Adrenal gland (tissue), 19 donors: ENCODE measurements at places on chromosomes 1 and 21.

DNA sequence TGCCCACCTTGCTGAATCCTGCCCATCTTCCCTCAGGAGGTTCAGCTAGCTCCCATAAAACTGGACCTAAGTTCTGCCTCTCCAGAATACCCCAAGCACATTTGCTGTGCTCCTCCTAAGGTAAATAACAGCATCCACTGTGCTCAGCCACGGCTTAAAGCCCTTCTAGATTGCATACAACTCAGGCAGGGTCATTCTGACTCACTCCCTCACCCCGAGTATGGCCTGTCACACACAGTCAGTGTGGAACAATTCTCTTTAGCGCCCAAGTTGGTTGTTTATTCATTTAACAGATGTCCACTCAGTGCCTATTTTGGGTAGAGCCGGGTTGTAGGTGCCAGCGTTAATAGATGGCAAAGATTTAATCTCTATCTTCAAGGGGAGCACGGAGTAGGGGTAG lies 147.5 kb upstream of the EDN2 start:
- no peak overlapping the region for H3K27ac ChIP-seq
- no peak for DNase-seq
- H3K27me3 ChIP-seq, result no peaks in the 10 kb centered on the region
- no peaks in the 10 kb centered on the region for H3K36me3 ChIP-seq
- H3K4me1 ChIP-seq, result no peaks in the 10 kb centered on the region

GRCh38 chr1:151828921-151829320 lies 2.7 kb downstream of the RORC start:
- H3K4me3 ChIP-seq, result no peak overlapping the region
- H3K4me1 ChIP-seq, result peaks cover 7% of the 10 kb centered on the region
- H3K36me3 ChIP-seq, result no peaks in the 10 kb centered on the region
- DNase-seq, result peak; percentile 90
- no peak overlapping the region for H3K27ac ChIP-seq
- no peaks in the 10 kb centered on the region for H3K27me3 ChIP-seq

DNA sequence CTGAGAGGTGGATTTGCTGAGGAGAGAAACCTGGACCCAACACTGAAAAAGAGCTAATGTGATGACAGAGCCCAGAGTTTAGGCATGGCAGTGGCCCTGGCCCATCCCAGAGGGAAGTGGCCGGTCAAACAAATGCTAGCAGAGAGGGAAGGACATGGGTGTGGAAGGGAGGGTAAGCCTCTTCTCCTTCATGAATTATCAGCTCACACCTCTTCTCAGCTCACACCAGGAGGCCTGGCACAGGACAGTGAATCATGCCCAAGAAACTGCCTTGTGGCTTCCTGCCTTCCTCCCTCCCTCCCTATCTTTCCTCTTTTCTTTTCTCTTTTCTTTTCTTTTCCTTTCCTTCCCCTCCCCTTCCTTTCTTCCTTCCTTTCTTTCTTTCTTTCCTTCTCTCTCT lies 1.3 kb upstream of the SPRR3 start:
- H3K4me1 ChIP-seq, result no peaks in the 10 kb centered on the region
- no peak overlapping the region for H3K27ac ChIP-seq
- H3K27me3 ChIP-seq, result no peaks in the 10 kb centered on the region
- H3K36me3 ChIP-seq, result no peaks in the 10 kb centered on the region
- H3K4me3 ChIP-seq, result no peak overlapping the region
- no peak for DNase-seq

DNA sequence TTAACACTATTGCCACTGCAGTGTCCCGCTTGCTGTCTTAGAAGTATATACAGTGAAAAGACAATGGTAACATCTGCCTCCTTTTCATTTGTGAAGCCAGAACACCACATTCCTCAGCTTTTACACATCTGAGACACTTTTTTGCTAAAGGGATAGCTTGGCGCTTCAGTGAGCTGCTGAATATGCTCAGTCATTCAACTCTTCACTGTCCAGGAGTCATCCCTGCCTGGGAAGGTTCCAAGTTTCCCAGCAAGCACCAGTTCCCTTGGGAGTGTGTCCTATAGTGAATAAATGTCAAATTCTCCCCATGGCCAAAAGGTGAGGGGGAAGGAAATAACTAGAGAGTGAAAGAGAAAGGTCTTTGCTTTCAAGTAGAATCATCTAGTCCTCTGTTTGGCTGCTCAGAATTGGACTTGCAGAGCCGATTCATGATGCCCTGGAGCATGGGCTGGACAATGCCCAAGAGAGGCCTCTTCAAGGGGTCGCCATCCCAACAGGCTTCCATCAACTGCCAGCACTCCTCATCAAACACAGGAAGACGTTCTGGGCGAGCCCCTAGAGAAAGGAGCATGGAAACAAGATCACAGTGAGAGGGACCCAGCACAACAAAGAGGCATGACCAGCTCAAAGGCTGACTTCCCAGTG lies 25.5 kb upstream of the RBBP5 start:
- no peaks in the 10 kb centered on the region for H3K27me3 ChIP-seq
- H3K36me3 ChIP-seq, result peaks cover 23% of the 10 kb centered on the region
- peaks cover 24% of the 10 kb centered on the region for H3K4me1 ChIP-seq
- DNase-seq, result peak; percentile 71
- no peak overlapping the region for H3K4me3 ChIP-seq

- H3K36me3 ChIP-seq, result no peaks in the 10 kb centered on the region
- no peak overlapping the region for H3K4me3 ChIP-seq
- no peak overlapping the region for H3K27ac ChIP-seq
Measured at GRCh38 chr1:204742676-204743251, 57.2 kb upstream of the LRRN2 start.

DNA sequence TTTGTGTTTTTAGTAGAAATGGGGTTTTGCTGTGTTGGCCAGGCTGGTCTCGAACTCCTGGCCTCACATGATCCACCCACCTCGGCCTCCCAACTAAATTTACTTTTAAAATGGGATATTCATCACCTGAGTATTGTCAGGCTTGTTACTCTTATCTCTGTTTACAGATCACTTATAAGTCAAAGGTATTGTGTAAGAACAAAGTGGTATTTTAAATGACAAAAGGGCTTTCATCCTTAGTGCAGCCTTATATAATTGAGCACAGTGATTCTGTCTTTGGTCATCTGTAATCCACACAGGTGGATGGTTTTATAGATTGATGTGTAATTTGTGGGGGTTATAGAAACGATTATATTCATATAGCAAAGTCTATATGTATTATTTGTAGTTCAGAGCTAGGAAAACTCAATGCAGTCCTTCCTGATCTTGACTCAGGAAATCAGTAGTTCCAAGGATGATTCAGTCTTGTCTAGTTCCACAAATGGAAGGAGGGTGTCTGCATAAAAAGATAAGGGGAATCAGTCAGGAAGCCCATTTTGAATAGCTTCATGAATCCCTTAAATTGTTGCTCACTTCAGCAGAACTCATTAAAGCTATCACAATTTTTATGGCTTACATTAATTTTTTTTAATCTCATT lies 34.6 kb downstream of the STXBP3 start:
- peaks cover 38% of the 10 kb centered on the region for H3K36me3 ChIP-seq
- H3K4me1 ChIP-seq, result no peaks in the 10 kb centered on the region
- H3K27me3 ChIP-seq, result no peaks in the 10 kb centered on the region

- H3K27me3 ChIP-seq, result no peaks in the 10 kb centered on the region
- no peak overlapping the region for H3K4me3 ChIP-seq
- no peaks in the 10 kb centered on the region for H3K36me3 ChIP-seq
- DNase-seq, result no peak
- H3K4me1 ChIP-seq, result no peaks in the 10 kb centered on the region
Measured at GRCh38 chr1:24739241-24739640, 6.0 kb upstream of the CLIC4 start.

DNA sequence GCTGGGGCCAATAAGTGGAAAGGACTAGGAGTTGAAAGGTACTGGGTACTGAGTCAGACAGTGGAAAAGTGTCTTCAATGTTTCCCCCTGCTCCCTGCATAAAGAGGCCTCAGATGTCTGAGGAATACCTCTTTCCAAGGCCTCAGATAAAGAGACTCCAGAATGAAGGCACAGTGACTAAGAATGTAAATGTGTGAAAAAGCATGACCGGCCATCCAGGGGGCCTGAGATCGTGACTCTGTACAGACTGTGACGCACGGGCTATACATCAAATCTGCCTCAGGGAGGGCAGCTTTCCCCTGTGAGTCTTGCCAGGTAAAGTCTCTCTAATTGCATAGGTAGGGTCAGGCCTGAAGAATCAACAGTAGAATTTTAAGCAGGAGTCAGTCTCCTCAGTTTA lies 1690.5 kb downstream of the KCNT2 start:
- H3K4me1 ChIP-seq, result no peaks in the 10 kb centered on the region
- no peaks in the 10 kb centered on the region for H3K36me3 ChIP-seq
- no peaks in the 10 kb centered on the region for H3K27me3 ChIP-seq

- no peak within 1 kb of the TSS for H3K4me3 ChIP-seq
- peaks cover 74% of the 10 kb centered on the region for H3K27me3 ChIP-seq
- H3K27ac ChIP-seq, result no peak within 1 kb of the TSS
- no peak for DNase-seq
- H3K36me3 ChIP-seq, result no peaks in the 10 kb centered on the region
Measured at GRCh38 chr21:41766883-41767605, at the start of gene RIPK4. Gene RIPK4, minus strand, starts transcription at chr21:41767052. Its CDS starts 11 bp downstream, at chr21:41767041.

GRCh38 chr1:26082020-26082350 lies 14.6 kb upstream of the TRIM63 start:
- peaks cover 18% of the 10 kb centered on the region for H3K27me3 ChIP-seq
- no peak overlapping the region for H3K27ac ChIP-seq
- no peak overlapping the region for H3K4me3 ChIP-seq
- H3K36me3 ChIP-seq, result no peaks in the 10 kb centered on the region
- no peak for DNase-seq

- no peaks in the 10 kb centered on the region for H3K36me3 ChIP-seq
- no peaks in the 10 kb centered on the region for H3K4me1 ChIP-seq
- H3K27me3 ChIP-seq, result no peaks in the 10 kb centered on the region
Measured at GRCh38 chr1:178532392-178532791, 19.5 kb downstream of the TEX35 start.

GRCh38 chr1:81305997-81306452 lies 494.7 kb upstream of the ADGRL2 start:
- peaks cover 13% of the 10 kb centered on the region for H3K4me1 ChIP-seq
- no peaks in the 10 kb centered on the region for H3K27me3 ChIP-seq
- peak overlapping the region; percentile 63 for H3K27ac ChIP-seq
- no peaks in the 10 kb centered on the region for H3K36me3 ChIP-seq

GRCh38 chr1:65059930-65060538 lies 88.0 kb upstream of the AK4 start:
- peak overlapping the region; percentile 13 for H3K27ac ChIP-seq
- H3K27me3 ChIP-seq, result no peaks in the 10 kb centered on the region
- no peak for DNase-seq
- H3K36me3 ChIP-seq, result no peaks in the 10 kb centered on the region
- peaks cover 25% of the 10 kb centered on the region for H3K4me1 ChIP-seq

- H3K27ac ChIP-seq, result no peak overlapping the region
- H3K27me3 ChIP-seq, result no peaks in the 10 kb centered on the region
- H3K4me3 ChIP-seq, result no peak overlapping the region
- no peaks in the 10 kb centered on the region for H3K4me1 ChIP-seq
- no peaks in the 10 kb centered on the region for H3K36me3 ChIP-seq
- DNase-seq, result peak; percentile 22
Measured at GRCh38 chr1:233394860-233395717, 67.6 kb downstream of the MAP3K21 start.

DNA sequence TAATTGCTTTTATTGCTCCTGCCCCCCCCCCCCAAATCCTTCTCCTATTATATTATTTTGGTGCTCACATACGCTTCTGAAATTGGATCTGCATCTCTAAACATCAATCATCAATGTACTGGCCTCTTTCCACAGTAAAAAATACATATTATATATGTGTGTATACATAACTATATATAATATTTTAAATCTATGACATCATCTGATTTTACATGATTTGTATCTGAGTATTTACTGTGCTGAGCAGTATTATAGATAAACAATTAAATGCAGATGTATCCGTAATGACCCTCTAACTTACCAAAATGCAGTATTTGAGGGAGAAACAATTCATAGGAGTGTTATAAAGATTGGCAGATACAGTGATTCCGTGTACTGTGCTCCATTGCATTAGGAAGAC lies 832 bp downstream of the PLPPR4 start:
- no peak for DNase-seq
- no peak overlapping the region for H3K4me3 ChIP-seq
- H3K27ac ChIP-seq, result no peak overlapping the region
- H3K4me1 ChIP-seq, result no peaks in the 10 kb centered on the region
- peaks cover 4% of the 10 kb centered on the region for H3K27me3 ChIP-seq

DNA sequence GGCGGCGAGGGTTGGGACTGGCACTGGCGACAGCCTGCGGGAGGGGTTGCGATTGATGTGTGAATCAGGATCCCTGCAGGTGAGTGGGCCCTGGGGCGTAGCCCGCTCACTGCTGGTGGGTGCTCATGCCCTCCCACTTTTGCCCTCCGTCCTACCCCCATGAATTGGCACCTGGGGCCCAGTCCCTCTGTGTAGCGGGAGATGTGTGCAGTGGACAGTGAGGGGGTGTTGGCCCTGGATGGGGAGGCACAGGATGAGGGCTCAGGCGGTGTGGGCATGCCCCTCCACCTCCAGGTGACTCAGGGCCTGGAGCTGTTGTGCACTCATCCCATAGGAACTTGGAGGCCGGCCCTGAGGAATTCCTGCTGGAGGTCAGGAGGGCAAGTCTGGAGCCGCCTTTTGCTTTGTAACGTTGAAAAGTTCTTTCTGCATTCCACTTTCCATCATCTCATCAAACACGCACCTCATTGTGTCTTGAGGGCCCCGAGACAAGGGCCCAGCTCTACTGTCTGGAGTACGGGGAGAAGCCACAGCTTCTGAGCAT lies 3.0 kb downstream of the PEAR1 start:
- no peaks in the 10 kb centered on the region for H3K36me3 ChIP-seq
- no peak for DNase-seq
- H3K27ac ChIP-seq, result no peak overlapping the region
- H3K27me3 ChIP-seq, result peaks cover 8% of the 10 kb centered on the region
- no peak overlapping the region for H3K4me3 ChIP-seq

GRCh38 chr1:10735563-10736305 lies 60.7 kb downstream of the CASZ1 start:
- H3K27me3 ChIP-seq, result no peaks in the 10 kb centered on the region
- no peak overlapping the region for H3K27ac ChIP-seq
- no peak overlapping the region for H3K4me3 ChIP-seq
